ENCODE measurements at places on chromosomes 1 and 21. TPM values are rescaled to one million over a fixed set of nuclear protein-coding genes. Genes with fewer than 3 reads are reported as not detected.

DNA sequence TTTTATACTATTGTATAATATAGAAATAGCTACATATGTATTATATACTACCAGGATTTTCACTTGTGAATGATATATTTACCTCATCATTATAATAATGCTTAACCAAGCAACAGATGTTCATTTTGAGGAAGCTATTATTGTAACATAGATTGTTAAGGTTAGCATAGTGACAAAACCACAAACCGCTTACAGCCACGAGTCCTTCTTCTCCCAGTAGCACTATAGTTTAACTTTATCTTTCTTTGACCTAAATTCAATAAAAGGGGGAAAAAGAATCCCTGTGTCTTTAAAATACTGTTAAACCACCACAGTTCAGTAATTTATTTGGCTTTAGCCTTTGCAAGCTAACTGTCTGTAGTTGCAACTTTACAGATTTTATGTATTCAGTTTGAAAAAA is 1039.4 kb upstream of the B3GALT2 start:
- no peak for DNase-seq

Gene RGS18
- 0.91 TPM for total RNA-seq

- peak; percentile 78 for DNase-seq
Observed at GRCh38 chr1:26529655-26530409, at the start of gene RPS6KA1. Gene RPS6KA1 (plus strand): TSS chr1:26529761. CDS start chr1:26529921, 160 bp downstream.

DNA sequence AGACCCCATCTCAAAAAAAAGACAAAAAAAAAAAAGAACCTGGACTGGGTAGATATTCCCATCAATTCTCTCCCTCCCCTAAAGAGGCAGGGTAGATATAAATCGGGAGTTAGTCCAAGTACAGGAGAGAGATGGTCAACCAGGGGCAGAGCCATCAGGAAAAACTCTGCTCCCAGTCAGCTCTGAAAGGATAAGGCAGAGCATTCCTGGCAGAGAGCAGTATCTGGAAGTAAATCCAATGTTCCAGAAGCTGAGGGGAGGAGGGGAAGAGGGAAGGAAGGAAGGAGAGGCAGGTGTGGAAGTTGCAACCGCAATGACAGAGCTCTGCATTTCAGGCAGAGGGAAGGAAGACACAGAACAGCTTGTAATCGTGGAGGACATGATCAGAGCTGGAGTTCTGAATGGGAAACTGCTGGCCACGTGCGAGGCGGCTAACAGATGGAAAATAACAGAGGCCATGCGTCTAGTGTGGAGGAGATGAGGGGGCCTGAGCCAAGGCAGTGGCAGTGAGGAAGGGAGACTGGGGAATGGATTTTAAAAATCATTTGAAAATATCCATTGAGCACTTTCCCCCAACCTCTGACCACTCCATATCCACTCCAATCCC is 15.3 kb upstream of the VWA5B1 start:
- DNase-seq: no peak

DNA sequence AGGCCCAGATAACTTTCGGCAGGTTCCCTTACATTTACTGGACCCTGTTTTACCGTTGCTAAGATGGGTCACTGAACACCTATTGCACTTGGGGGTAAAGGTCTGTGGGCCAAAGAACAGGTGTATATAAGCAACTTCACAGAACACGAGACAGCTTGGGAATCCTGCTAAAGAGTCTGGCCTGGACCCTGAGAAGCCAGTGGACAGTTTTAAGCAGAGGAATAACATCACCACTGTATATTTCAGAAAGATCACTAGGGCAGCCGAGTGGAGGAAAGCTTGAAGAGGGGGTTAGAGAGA is 54.4 kb downstream of the LAMC2 start:
- no peak for DNase-seq

- peak; percentile 68 for DNase-seq
Observed at GRCh38 chr1:234093741-234094140, 189.3 kb downstream of the SLC35F3 start.

Gene GIPC2
- total RNA-seq: 2.0 TPM

DNA sequence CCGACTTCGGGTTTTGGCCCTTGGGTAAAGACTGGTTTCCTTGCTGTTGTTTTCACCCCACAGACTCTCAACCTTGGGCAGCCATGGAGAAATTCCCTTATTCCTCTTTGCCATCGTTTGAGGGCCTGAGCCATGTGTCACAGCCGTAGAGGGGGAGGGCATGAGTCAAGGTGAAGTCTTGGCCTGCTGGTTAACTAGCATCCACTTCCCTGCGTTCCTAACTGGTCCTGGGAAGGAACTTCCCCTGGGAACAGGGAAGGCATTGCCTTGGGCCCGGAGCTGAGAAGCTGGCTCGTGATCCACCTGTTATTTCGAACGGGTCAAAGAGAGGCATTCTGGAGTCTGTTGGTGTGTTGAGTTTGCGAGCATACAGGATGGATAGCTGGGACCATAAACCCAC is 464.9 kb downstream of the CAMTA1 start:
- DNase-seq: no peak

Gene SH2D5
- not detected for total RNA-seq

Gene RIPPLY3
- not detected for total RNA-seq

GRCh38 chr1:175656416-175656815 is 87.0 kb downstream of the TNR start:
- DNase-seq: no peak

GRCh38 chr21:35227786-35228185 is 178.7 kb upstream of the RUNX1 start:
- no peak for DNase-seq

Gene SAMD13
- total RNA-seq: 0.73 TPM

Gene TRIM58
- total RNA-seq: 0.13 TPM

DNA sequence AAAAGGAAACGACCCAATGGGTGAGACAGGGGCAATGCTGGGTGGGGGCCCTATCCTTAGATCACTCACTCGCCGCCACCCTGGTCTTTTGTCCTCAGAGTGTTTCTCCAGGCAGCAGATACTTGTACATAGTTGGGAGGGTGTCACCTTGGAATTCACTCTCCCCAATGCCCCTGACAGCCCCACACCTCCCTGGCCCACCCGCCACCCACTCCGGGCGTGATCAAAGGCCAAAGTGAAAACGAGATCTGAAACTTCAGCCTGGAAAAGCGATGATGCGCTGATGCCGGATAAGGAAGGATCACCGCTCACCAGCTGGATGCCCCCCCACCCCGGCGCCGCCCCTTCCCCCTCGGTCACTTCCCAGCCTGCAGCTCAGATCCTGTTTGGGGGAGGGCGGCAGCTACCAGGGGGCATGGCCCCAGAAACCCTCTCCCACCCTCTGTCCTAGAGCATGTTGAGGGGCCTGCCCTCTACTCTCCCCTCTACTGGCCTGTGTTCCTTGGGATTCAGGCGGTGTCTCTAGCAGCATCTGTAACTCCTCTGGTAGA is 33.6 kb upstream of the CASZ1 start:
- no peak for DNase-seq

DNA sequence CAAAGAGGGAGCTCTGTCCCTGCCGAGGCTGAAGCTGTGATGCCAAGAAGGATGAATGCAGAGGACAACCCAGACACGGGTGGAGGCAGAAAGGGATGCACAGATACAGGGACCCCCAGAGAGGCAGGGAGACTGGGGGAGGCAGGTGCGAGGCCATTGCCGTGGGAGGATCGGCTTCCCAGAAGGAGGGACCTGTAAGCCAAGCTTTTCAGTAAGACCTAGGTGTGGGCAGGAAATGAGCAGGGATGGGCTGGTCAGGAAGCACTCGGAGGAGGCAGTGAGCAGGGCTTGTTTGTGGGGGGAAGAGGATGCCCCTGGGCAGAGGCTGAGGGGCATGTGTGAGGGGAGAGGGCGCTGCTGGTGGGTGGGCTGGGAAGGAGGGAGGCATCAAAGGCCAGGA is 67.7 kb upstream of the WNT4 start:
- no peak for DNase-seq

GRCh38 chr1:53176452-53177208 is 20.0 kb upstream of the CPT2 start:
- DNase-seq: peak; percentile 68

DNA sequence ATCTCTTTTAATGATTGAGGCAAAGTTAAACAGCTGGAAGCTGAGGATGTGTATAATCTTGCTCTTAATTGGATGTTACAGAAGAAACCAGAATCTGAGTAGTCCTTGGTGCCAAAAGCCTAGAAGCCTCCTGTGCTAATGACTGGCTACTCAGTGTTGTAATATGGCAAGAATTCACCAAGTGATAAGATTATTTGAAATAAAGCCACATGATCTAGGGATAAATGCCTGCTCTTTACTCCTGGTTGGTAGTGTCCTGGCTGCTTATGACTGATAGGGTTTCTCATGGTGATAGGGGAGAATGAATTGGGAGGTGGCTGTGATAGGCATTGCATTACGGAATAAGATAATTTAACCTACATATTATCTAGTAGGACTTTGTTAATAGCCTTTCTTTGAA is 13.6 kb upstream of the MAB21L3 start:
- no peak for DNase-seq

- no peak for DNase-seq
Observed at GRCh38 chr21:44593598-44594405, 1.5 kb upstream of the KRTAP10-6 start.

- no peak for DNase-seq
Observed at GRCh38 chr1:8722366-8722765, 95.1 kb downstream of the RERE start.

Gene LORICRIN
- total RNA-seq: not detected

GRCh38 chr1:202935844-202936243 is 8.8 kb upstream of the KLHL12 start:
- no peak for DNase-seq

- no peak for DNase-seq
Observed at GRCh38 chr1:182281541-182281940, 110.0 kb downstream of the GLUL start.

- DNase-seq: no peak
Observed at GRCh38 chr1:33219886-33220661, 36.2 kb upstream of the ZNF362 start.

Gene FLG2
- total RNA-seq: not detected

Gene PPP1R8
- 21.3 TPM for total RNA-seq

Gene ZNF695
- not detected for total RNA-seq

DNA sequence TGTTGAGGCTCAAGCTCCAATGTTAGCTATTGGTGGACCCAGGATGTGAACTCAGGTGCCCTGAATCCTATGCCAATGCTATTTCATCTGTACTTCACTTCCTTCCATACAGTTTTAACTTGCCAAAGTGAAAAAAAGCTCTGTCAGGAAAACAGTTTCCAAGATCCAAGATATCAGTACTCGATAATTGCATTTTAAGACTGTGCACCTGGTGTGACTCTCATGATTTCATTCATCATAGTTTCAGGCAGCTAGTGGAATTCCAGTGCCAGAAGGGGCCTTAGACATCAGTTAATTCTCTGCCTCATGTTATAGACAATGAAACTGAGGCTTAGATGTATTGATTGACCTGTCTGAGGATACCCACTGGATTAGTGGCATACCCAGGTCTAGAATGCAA is 26.5 kb upstream of the LEPR start:
- no peak for DNase-seq

Gene DNALI1
- 3.1 TPM for total RNA-seq

Gene OPRD1
- not detected for total RNA-seq

GRCh38 chr1:37146071-37146470 is 111.8 kb upstream of the GRIK3 start:
- DNase-seq: no peak

Gene ADGRB2
- total RNA-seq: 14.7 TPM

GRCh38 chr21:40568807-40569206 is 278.2 kb downstream of the DSCAM start:
- DNase-seq: no peak

Gene KRTAP12-3
- not detected for total RNA-seq

- no peak for DNase-seq
Observed at GRCh38 chr1:60937720-60938119, 144.6 kb upstream of the NFIA start.

DNA sequence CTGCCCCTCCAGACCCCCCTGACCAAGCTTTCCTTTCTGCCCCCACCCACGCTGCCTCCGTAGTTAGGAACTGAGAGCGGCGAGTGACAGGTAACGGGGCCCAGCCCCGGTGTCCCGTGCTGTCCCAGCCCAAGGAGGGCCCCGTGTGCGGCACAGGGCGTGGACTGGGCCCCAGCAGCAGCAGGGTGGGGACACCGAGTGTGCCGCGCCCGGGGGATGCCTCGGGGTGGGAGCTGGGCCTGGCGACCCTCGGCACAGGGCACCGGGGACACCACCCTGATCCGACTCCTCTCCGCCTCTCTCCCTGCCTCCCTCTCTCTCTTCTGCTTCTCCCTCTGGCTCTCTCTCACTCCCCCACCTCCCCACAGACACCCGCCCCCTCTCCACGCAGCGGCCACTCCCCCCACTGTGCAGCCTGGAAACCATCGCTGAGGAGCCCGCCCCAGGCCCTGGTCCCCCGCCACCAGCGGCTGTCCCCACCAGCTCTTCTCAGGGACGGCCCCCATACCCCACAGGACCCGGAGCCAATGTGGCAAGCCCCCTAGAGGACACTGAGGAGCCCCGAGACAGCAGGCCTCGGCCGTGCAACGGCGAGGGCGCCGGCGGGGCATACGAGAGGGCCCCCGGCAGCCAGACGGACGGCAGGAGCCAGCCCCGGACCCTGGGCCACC is 22.7 kb downstream of the PANK4 start:
- no peak for DNase-seq

DNA sequence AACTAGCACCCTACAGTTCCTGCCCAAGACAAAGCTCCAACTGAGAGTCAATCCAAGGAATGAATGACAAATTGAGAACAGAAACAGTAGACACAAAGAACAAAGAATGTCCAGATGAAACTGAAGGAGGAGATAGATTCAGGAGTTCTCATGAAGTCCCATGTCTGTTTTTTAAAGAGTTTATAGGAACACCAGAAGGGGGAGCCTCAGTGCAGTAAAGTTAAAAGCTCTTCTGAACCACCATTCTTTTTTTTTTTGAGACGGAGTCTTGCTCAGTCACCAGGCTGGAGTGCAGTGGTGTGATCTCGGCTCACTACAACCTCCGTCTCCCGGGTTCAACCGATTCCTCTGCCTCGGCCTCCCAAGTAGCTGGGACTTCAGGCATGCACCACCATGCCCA is 323.6 kb downstream of the MRPL39 start:
- no peak for DNase-seq

- DNase-seq: no peak
Observed at GRCh38 chr1:108182959-108183700, 17.0 kb downstream of the SLC25A24 start.

GRCh38 chr1:96722161-96722922 is 758 bp downstream of the PTBP2 start:
- peak; percentile 75 for DNase-seq

DNA sequence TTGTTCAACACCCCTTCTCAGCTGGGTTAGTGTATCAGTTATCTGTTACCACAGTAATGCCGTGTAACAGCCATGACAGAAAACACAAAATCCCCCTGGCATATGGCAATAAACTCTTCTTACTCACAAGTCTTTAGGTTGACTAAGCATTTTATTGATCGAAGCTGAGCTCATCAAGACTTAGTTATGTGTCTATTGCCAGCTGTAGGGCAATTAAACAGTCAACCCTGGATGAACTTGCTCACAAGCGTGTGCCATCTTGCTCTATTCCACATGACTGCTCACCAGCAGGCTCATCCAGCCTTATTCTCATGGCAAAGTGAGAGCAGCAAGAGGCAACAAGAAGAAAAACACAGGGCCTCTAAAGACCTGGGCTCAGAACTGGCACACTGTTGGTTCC is 333.8 kb upstream of the PTBP2 start:
- no peak for DNase-seq

- DNase-seq: no peak
Observed at GRCh38 chr1:150056407-150056806, 11.2 kb upstream of the VPS45 start.

- DNase-seq: no peak
Observed at GRCh38 chr1:246748006-246748405, 23.8 kb downstream of the SCCPDH start.

- no peak for DNase-seq
Observed at GRCh38 chr1:165610866-165611265, 20.2 kb upstream of the MGST3 start.

Gene BSDC1
- total RNA-seq: 43.7 TPM

All from Right ventricle myocardium superior (tissue), 1 donor.